Brain microvascular endothelial cell (primary cell): ENCODE measurements at places on chromosomes 16 and 17.

DNA sequence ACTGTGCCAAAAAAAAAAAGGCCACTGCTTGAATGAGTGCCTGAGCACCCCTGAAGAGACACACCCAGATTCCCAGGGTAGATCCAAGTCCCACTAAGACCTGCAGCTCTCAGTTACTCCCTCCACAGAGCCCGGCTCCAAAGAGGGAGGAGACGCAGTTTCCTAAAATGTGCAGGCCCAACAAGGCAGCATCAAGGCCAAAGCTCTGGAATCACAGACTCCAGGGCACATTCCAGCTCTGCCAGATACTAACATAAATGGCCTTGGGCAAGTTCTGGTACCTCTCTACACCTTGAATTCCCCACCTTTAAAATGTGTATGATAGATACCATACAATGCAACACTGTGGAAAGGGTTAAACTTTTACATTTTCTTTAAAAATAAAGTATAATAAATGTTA lies 57.0 kb downstream of the GAS7 start:
- DNase-seq = no peak

DNA sequence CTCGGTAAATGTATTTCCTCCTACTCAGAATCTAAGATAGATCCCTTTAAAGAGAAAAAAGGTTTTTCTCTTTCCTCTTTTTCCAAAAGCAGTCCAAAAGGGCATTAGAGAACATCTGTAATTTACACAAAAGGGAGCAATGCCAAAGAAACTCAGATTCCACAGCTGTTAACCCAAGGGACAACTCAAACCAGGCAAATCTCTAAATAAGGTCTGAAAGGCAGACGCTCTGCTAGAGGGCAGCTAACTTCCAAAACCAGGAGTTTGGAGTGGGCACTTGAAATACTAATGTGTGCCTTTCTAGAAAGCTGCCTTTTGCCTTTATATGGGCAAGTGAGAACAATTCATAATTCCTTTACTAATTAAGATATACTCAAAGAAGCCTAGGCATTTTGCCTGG lies 435.7 kb downstream of the ZFHX3 start:
- no peak for DNase-seq

- DNase-seq = no peak
Measured at GRCh38 chr16:62477796-62478195, 441.6 kb upstream of the CDH8 start.

DNA sequence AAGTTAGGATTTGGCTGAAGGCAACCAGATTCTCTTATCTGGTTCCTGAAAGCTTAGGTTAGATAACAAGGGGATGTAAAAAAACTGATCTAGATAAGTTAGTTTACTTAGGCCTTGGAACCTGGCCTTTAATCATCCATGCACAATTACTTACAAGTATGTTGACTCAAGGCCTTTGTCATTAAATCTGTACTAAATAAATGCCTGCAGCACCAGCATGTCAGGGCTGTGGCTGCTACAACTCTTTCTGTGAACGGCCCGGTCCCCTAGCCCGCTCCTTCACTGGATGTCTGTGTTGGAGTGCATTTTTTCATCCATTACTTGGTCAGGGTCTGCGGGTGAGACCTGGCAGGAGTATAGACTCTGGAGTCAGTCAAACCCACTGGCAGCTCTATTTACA lies 48.4 kb upstream of the ALDH3A1 start:
- no peak for DNase-seq

DNA sequence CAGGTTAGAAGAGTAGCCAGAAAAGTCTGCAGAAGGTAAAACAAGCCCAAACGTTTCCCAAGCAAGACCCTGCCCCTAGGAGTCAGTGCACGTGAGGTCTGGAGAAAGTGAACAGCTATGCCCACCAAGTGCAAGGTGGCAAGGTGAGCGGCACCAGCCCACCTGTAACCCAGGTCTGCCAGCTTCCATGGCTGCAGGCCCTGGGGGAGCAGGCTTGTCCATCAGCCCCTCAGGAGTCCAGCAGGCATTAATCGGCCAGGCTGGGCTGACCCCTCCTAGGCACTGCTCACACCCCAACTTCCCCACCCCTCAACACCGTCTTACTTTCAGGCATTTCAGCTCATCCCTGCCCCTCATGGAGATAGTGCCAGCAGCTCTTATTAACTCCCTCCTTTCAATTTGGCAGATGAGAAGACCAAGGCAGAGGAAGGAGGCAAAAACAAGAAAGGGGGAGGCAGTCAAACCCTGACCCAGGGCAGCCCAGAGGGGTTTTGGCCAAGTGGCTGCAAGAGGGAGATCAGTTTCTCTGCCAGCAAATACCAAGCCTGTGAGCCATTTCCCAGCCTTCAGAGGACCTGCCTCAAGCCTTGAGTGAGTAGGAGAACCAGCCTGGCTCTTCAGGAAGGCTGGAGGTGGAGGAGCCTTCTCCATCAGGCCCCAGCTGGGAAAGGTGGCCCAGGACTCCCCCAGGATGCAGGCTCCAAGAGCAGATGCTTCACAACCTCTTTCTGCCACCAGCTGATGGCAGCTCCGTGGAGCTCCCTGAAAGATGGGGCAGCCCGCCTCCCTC lies 14.7 kb downstream of the BEAN1 start:
- DNase-seq = peak; percentile 25

DNA sequence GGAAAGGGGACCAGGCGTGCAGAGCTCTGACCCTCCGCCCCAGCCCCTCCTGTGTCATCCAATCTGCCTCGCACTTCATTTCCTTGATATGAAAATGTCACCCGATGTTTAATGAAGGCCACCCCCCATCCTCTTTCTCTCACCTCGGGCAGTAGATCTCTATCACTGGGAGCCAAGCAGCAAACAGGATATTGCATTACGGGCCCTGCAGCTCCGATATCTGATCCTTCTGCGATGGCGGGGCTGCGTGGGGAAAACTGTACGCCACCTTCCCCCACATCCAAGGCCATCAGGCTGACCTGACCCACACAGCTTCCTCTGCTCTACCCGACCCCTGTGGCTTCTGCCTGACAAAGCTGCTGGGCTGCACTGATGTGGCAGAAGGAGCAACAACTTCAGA lies 74.9 kb downstream of the DYNLRB2 start:
- DNase-seq = no peak

DNA sequence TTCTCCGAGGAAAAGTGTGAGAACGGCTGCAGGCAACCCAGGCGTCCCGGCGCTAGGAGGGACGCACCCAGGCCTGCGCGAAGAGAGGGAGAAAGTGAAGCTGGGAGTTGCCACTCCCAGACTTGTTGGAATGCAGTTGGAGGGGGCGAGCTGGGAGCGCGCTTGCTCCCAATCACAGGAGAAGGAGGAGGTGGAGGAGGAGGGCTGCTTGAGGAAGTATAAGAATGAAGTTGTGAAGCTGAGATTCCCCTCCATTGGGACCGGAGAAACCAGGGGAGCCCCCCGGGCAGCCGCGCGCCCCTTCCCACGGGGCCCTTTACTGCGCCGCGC lies at the start of gene ERBB2:
Gene ERBB2, plus strand, starts transcription at position 247 of the 330 bp plus-strand sequence. CDS start 175 bp downstream, outside the sequence.
- peak; percentile 68 for DNase-seq

- no peak for DNase-seq
Measured at GRCh38 chr16:56357765-56358322, 67.5 kb downstream of the AMFR start.

GRCh38 chr17:610276-610675 lies 104.4 kb downstream of the VPS53 start:
- no peak for DNase-seq

DNA sequence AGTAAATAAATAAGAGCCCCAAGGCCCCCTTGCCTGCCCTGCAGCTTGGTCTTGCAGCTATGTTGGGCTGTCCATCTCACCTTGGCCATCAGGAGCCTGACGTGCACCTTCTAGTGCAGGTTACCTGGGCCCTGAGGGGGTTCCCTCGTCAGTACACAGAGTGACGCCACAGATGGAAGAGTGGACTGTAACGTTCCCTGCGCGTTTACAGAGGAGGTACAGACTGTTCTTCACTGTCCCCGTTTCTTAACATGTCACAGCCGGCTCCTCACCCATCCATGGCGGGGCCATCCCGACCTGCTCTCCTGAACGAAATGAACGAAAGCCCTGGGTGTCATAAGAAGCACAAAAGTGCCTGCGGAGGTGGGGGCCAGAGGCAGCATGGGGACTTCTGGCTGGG lies 15.9 kb upstream of the FASN start:
- DNase-seq = no peak

DNA sequence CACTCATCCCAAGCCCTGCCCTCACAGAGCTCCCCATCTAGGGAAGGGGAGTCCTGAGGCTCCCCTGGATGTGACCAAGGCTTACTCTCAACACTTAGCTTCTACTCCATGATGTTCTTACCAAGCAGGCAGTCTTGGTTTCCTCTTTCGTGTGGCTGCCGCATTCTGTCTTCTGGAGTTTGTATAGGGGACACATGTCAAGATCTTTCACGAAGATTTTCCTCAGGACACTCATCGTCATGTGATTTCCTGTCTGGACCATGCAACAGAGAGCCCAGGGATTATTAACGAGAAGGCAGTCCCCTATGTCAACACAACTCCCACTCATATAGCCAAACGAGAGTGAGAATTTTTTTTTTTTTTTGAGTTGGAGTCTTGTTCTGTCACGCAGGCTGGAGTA lies 10.4 kb downstream of the PRSS54 start:
- no peak for DNase-seq

- no peak for DNase-seq
Measured at GRCh38 chr17:4248504-4249277, 15.1 kb downstream of the ANKFY1 start.

GRCh38 chr17:72076678-72077030 lies 44.2 kb upstream of the SOX9 start:
- no peak for DNase-seq

GRCh38 chr16:1763521-1764511 lies 7.5 kb downstream of the NME3 start:
- no peak for DNase-seq

GRCh38 chr16:27374804-27375425 lies 27.1 kb upstream of the IL21R start:
- DNase-seq = peak; percentile 91

DNA sequence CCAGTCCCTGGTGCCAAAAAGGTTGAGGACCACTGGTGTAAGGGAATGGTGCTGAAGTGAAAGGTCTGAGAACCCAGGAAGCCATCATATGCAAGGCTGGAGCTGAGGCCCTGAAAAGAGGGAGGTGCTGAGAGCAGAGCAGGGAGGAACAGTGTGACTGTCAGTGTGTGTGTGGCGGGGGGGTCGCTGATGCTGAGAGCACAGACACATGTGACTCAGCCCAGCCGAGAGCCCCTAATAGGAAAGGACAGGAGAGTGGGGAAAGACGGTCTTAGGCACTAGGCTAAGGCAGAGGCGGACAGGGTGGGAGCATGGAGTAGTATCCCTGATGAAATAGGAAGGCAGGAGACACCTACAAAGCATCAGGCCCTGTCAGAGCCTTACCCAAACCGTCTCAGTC lies 1.2 kb downstream of the B9D1 start:
- DNase-seq = no peak

DNA sequence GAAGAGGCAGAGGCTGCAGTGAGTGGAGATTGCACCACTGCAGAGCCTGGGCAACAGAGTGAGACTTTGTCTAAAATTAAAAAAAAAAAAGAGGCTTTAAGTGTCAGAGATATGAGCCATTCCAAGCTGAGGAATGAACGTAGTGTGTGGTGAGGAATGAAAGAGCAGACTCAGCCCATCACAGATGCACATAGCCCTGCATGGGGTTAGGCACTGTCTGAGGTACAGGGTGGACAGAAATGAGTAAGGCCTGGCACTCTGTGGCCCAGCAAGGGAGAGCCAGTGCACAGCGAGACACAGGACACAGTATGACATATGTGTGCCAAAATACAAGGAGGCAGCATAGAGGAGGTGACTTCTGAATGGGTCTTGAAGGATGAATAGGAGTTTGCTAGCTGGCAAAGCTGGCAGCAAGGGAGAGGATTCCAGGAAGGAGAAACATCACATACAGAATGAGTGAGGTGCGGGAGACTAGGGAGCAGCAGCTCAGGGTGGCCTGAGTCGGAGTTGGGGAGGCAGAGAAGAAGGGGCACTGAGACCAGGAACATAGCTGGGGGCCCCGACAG lies 8.7 kb upstream of the ZNF469 start:
- DNase-seq = no peak

- no peak for DNase-seq
Measured at GRCh38 chr16:68105611-68106010, 20.4 kb downstream of the NFATC3 start.

DNA sequence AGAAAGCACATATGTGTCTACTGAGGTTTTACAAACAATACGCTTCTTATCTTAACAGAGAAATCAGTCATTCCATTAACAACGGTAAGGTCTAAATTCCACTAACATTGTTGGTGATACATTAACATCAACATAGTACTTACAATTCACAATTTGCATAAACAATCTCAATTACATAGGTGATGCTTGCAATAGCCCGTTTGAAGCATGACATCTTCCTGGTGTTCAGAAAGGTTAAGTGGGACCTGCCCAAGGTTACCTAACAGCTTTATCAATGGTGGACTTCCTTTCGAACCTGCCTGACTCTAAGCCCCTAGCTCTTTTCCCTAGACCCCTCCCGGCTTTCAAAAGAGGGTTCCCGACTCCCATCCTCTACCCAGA lies 699 bp downstream of the FAM222B start:
- no peak for DNase-seq

GRCh38 chr16:49725651-49726050 lies 130.3 kb downstream of the ZNF423 start:
- no peak for DNase-seq

DNA sequence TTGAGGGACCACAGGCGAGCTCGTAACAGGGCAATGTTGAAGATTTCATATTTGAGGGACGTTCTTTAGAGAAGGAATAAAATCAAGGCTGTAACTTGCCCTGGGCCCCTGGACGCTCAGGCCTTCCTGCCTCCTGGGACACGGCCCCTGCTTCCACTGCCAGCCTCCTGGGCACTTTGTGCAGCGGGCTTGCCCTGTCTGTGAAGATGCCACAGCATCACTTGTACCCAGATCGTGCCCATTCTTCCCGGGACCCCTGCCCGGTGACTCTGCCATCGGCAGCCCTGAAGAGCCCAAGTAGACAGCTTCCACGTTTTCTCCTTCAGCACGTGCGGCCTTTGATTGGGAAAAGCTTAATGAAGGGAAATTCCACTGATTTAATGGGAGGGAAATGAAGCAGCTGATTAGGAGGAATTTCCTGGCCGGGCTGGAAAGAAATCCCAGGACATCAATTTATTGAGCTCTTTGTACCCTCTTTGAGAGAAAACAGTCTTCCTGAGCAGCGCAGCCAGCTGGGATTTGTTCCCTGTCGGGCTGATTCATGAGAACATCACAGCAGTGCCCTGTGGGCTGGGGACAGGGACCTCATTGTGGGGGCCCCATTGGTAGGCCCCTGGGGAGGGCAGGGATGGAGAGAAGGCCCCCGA lies 71.5 kb downstream of the CRISPLD2 start:
- no peak for DNase-seq

DNA sequence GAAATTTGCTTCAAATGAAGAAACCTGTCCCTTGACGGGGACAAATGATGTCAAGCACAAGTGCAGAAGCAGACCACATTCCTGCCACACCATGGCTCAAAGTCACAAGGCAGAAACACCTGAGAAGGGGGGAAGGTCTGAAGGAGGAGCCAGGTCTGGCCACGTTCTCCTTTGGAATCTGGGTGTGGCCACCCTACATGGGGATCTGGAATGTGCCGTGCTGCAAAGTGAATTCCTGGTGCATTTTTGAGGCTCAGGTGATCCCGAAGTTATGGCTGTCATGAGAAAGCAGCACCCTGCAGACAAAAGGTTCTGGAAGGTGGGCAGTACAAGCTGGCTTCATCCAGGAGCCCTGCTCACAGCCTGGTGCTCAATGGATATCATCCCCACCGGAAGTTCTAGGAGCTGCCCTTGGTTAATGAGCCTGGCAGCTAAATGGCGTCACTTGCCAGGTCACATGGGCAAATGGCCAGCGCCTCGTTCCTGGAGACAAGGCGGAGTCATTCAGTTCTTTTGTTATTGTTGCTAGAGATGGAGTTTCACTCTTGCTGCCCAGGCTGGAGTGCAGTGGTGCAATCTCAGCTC lies 20.1 kb upstream of the ADCY9 start:
- DNase-seq = no peak

GRCh38 chr17:73210002-73210678 lies 17.3 kb downstream of the COG1 start:
- no peak for DNase-seq
